Right forelimb (tissue), 1 donor: ENCODE measurements at places on chromosomes 16 and 17.

GRCh38 chr17:77609553-77610517 lies 348.7 kb upstream of the TNRC6C start:
- no peak for DNase-seq

DNA sequence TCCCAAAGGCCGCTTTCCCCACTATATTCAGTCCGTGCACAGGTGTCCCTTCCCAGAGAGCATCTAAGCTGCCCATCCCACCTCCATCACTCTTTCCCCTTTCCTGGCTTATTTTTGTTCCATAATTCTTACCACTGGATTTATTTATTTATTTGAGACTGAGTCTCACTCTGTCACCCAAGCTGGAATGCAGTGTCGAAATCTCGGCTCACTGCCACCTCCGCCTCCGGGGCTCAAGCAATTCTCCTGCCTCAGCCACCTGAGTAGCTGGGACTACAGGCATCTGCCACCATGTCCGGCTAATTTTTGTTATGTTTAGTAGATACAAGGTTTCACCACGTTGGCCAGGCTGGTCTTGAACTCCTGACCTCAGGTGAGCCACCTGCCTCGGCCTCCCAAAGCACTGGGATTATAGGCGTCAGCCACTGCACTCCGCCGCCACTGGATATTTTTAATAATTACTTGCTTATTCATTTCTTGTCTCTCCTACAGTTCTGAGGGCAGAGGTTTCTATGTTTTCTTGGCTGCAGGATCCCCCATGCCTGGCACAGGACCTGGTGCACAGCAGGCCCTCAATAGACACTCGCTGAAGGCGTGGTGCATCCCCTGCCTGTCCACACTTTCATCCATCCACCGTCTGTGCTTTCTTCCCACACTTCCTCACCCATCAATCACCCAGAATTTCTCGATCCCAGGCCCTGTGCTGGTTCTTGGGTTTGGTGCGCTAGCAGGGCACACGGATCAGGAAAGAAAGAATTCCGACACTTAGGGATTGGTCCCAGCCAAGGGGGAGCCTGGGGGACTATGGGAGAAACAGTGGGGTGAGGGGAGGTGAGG lies 9.9 kb upstream of the ADGRG1 start:
- peak; percentile 22 for DNase-seq

GRCh38 chr16:74667255-74667700 lies 601 bp upstream of the RFWD3 start:
- peak; percentile 58 for DNase-seq

DNA sequence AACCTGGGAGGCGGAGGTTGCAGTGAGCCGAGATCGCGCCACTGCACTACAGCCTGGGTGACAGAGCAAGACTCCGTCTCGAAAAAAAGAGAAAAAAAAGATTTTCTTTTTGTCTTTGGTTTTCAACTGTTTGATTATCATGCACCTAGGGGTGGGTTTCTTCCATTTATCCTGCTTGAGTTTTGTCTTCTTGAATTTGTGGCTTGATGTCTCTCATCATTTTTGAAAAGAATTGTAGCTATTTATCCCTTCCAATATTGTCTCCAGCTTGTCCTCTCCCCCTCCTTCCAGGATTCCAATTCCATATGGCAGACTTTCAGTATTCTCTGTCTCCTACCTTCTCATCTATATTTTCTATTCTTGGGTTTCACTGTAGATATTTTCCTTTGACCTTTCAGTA lies 7.8 kb downstream of the B9D1 start:
- DNase-seq: no peak

DNA sequence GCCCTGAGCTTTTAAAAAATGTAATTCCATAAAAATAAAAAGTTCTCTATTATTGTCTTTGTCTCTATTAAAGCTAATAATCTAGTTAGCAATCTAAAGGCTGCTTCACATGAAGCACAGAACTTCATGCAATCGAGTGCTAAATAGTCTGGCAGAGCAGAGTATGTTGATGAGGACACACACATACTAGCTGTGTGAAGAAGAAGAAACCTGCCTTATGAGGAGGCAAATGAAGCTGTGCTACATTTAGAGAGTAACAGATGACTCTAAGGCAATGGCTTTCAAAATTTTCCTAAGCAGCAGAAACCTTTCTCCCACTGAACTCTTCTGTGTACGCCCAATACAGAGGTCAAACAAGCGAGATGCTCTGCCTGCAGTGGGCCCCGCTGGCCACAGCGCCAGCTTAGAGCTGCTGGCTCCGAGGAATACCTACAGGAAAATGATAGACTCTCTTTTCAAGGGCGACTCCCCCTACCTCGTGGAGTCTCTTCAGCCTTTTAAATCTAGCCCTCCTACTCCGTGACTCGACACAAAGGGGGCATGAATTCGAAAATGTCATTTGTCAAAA lies 39.2 kb downstream of the GNA13 start:
- no peak for DNase-seq

DNA sequence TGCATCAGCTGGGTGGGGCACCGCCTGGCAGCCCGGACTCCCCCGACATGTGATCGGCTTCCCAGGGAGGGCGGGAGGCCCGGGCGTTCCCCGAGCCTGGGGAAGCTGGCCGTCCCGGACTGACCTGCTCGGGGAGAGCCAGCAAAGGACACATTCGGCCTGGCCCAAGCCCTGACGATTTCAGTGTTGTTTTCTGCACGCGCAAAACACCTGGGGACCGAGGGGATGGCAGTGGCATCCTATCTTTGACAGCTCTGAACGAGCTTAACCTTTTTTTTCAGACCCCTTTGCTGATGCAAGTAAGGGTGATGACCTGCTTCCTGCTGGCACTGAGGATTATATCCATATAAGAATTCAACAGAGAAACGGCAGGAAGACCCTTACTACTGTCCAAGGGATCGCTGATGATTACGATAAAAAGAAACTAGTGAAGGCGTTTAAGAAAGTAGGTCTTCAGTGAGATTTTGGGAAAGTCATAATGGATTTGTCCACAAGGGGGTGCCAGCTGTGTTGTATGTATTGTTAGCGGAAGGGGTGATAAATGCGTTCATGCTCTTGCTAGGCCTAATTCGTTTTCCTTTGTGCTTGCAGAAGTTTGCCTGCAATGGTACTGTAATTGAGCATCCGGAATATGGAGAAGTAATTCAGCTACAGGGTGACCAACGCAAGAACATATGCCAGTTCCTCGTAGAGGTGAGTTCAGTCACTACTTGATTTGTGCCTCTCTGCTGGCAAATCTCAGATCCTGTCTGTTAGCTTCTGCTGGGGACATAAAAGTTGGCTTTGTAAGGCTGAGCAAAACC lies 1.0 kb downstream of the EIF1 start:
- DNase-seq: no peak

DNA sequence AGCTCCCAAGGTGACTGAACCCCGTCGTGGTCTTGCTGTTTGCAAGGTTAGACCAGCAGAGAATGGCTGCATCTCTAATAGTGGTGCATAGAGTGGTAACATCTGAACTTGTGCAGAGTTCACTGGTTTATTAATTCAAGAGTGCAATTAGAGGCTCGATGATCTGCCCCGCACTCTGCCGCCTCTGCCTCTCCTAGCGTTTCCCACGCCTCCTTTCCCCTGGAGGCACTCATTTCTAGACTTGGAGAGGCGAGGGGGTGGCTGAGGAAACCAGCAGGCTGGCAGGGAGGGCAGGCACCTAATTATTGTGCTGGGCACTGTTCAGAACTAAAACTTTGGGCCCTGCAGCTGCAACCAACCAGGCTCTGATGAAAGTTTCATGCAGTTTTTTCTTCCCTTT lies 363.5 kb upstream of the EEF2KMT start:
- no peak for DNase-seq

DNA sequence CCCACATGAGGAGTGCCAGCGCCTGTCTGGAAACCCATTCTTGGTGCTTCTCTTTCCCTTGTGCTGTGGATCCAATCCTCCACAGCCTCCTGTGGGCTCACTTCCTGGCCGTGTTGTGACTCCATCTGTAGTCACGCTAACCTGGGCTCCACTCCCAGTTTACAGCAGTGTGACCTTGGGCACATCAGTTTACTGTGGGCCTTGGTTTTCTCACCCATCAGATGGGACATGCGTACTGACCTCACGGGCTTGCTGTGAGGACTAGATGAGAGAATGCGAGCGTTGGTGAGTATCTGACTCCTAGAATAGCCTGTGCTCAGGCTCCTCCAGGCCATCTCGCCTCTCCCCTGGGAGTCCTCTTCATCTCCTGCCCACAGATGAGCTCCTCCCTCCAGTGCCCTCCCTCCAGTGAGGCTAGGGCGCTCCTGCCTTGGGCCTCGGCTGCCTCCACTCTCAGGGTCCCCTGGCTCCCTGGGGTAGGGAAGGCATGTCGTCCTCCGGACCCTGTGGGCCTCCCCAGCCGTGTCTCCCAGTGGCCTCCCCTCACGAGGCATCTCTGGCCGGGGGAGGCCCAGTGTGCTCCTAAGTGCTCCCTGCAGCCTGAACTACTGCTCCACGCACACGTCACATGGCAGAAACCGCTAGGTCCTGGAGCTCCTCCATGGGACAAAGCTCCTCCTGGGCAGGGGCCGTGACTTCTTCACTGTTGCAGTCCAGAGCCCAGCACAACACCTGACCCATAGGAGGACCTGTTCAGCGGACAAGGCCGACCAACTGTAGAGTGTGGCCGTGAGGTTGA lies 5.2 kb upstream of the FOXJ1 start:
- DNase-seq: no peak

GRCh38 chr17:49404361-49404760 lies 10.3 kb downstream of the PHB1 start:
- DNase-seq: no peak

- DNase-seq: no peak
Measured at GRCh38 chr16:82625066-82625968, 1.5 kb upstream of the CDH13 start.
